ENCODE measurements at places on chromosomes 11 and 22. TPM values are rescaled to one million over a fixed set of nuclear protein-coding genes. Genes with fewer than 3 reads are reported as not detected.

DNA sequence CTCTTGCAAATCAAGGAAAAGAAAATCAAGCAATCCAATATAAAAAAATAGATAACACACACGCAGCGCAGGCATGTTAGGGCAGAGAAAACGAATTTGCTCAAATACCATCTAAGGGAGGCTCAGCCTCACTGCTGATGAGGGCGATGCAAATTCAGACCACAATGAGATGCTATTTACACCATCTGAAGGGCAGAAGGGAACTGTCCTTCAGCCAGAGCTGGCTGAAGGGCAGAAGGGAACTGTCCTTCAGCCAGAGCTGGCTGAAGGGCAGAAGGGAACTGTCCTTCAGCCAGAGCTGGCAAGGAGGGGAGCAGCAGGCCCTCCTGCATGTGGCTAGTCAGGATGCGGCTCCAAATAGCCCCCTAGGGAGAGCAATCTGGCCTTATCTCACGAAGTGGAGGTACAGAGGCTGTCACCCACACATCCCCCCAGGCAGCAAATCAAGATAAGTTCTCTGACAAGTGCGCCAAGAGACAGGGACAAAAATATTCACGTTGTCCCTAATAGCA lies 7.6 kb upstream of the SLC39A13 start:
- DNase-seq = no peak

DNA sequence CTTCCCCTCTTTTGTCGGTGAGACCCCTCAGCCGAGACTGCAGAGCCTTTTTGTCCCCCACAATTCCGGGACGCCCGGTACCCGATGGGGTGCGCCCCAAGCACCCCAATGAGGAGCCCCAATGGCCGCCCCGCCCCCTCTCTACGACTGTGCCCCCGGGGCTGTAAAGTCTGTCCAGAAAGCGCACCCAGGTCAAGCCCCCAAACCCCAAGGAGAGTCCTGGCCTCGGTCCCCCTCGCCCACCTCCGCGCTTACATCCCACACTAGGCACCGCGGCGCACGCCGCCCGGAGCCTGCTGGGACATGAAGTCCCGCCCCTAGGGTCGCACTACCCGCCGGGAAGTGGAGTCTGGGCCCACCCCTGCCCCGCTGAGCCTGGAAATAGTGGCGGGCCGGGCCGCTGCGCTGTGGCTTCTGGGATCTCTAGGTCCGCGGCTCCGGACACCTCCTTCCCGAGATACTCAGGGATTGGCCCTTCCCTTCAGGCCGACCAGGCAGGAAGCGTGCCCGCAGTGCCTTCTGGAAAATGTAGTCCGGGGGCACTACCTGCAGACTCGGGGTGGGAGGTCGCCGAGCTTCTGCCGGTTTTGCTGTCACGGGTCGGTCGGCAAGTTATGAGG lies at the start of gene MEN1:
Gene MEN1, minus strand, starts transcription at position 281 of the 620 bp plus-strand sequence. CDS start 442 bp downstream, outside the sequence.
- DNase-seq = peak; percentile 98

GRCh38 chr11:117205211-117205818 lies 6.1 kb downstream of the TAGLN start:
- no peak for DNase-seq

- DNase-seq = no peak
Observed at GRCh38 chr11:66076561-66076960, 6.5 kb downstream of the PACS1 start.

- no peak for DNase-seq
Observed at GRCh38 chr11:69194956-69195355, 39.2 kb downstream of the SMIM38 start.

GRCh38 chr11:104968355-104968855 lies at the start of gene CASP4:
CASP4 (minus strand) TSS chr11:104968574; CDS start chr11:104968525, 49 bp downstream.
- DNase-seq = no peak

DNA sequence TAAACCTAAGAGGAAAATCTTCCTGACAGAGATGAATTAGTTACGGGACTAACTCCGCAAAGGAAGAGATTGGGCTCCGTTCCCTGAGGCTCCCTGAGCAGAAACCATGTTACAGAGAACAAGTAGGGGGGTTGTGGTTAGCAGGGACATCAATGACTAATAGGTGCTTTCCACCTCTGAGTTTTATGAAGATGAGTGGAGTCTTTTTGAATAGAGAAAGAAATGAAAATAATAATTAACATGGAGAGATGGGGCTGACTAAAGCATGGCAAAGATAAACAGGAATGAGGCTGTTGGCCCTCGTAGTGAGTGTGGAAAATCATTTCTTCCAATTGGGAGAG lies 47.5 kb upstream of the PICALM start:
- DNase-seq = no peak

- DNase-seq = no peak
Observed at GRCh38 chr11:46978005-46978491, 41.5 kb downstream of the CSTPP1 start.

DNA sequence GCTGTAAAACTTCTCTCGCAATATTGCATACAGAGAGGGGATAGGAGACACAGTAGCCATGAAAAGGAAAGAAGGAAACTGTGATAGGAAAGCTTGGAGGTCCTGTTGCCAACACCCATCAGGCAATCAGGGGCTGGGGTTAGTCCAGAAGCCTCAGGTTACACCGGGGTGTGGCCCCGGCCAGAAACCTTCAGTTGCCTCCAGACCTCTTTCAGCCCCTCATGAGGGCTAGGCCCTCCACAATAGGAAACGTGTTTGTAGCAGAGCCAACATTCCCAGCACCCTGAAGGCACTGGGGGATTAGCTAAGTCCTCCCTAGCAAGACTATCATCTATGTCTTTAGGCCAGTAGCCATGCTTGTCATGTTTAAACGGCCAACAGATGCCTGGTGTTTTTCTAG lies 1048.0 kb upstream of the CNTN5 start:
- no peak for DNase-seq

DNA sequence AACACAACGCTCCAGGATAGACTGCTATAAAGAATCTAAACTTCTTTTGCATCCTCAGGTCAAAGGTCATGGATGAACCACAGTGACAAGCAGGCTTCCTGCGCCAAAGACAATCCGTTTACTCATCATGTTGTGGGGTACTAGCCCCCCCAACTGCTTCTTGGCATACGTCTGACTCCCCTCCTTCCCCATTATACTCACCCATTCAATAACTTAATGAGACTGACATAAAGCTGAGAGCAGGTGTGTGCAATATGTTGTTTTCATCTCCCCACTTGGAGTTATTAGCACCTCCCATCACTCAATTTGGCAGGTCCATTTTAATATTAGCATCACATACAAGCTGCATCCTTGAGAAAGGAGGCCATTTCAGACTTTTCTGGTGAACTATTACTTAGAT lies 157.1 kb downstream of the CADM1 start:
- no peak for DNase-seq

- no peak for DNase-seq
Observed at GRCh38 chr11:20933958-20934357, 264.6 kb downstream of the NELL1 start.

- no peak for DNase-seq
Observed at GRCh38 chr22:17974087-17974486, 50.3 kb downstream of the MICAL3 start.

- no peak for DNase-seq
Observed at GRCh38 chr22:23898006-23898974, 4.1 kb downstream of the MIF start.

GRCh38 chr11:95296621-95297025 lies 65.6 kb upstream of the SESN3 start:
- no peak for DNase-seq

DNA sequence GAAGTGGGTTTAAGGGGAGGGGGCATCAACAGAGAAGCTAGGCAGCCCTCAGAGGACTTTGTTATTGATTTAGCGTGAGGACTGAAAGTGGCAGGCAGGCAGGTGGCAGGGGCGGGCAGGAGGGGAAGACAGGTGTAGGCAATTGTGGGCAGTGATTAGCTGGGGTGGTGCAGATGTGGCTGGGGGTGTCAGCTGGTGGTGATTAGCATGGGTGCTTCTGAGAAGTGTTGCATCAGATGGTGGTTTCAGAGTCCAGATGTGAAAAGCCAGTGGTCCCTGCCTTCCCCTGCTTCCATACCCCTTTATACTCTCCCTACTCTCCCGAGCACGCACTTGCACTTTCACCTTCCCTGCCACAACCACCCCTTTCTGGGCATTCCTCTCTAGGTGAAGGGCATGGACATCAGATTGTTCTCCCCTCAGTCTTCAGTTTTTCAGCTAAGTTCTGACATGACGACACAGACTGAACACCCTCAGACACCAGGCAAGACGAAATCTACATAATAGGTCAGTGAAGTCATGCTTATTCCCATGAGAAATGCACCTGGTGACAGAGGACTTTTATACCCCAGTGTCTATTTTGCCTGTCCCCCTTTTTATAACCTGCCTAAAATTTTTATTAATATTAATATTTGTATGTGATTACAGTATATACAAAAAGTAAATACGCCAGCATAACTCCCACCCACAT lies 435.7 kb upstream of the CADM1 start:
- no peak for DNase-seq

DNA sequence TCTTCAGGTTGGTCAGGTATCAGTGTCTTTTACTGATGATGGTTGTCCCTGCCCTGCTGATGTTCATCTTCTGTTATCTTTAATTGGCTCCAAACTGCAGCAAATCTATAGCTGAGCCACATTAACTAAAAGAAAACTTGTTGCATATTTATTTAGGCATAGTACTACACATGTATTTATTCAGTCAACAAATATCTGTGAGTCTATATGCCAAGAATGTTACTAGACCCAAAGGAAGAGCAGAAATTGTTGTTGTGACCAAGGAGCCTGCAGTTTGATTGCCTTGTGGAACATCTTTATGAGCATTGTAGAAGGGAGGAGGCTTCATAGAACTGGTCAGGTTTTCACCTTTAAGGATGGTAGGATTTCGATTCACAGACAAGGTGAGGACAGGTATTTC lies 10.1 kb downstream of the BMAL1 start:
- no peak for DNase-seq

CBLIF gene
- total RNA-seq = not detected

TMEM121B gene
- 0.10 TPM for total RNA-seq

LDLRAD3 gene
- total RNA-seq = 0.98 TPM

NXPE2 gene
- not detected for total RNA-seq

MYOD1 gene
- not detected for total RNA-seq

RBFOX2 gene
- 25.5 TPM for total RNA-seq

MIOX gene
- total RNA-seq = not detected

C1QTNF6 gene
- total RNA-seq = 12.6 TPM

CRYBA4 gene
- not detected for total RNA-seq
